ENCODE measurements at places on chromosomes 2 and 18.

GRCh38 chr2:168468354-168468753, 12.3 kb downstream of the CERS6 start:
- DNase-seq = no peak

DNA sequence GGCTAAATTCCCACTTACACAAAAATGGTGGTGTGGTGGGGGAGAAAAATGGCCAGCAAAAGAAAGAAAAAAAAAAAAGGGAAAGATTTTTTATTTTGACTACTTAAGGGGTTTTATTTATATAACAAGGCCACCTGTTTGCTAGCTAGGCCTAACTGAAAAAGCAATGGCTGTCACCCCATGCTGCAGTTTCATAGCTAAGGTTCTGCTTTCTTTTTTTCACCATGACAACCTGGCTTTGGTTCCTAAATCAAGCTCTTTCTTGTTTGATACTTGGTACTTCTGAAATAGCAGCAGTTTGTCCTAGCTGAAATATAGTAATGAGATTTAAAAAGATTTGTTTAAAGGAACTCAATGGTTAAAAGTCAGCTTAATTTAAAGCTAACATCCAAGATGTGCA, 433.2 kb upstream of the MEX3C start:
- DNase-seq = no peak

DNA sequence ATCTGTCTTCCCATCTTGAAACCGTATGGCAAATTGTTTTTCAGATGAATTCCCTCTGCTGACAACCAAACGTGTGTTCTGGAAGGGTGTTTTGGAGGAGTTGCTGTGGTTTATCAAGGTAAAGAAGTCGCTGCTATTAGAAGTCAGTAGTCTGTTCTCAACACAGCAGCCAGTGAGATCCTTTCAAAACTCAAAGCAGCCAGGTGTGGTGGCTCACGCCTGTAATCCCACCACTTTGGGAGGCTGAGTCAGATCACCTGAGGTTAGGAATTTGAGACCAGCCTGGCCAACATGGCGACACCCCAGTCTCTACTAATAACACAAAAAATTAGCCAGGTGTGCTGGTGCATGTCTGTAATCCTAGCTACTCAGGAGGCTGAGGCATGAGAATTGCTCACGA, 2.1 kb downstream of the TYMS start:
- DNase-seq = no peak

GRCh38 chr18:75727456-75727855, 300.0 kb upstream of the SMIM21 start:
- DNase-seq = no peak

DNA sequence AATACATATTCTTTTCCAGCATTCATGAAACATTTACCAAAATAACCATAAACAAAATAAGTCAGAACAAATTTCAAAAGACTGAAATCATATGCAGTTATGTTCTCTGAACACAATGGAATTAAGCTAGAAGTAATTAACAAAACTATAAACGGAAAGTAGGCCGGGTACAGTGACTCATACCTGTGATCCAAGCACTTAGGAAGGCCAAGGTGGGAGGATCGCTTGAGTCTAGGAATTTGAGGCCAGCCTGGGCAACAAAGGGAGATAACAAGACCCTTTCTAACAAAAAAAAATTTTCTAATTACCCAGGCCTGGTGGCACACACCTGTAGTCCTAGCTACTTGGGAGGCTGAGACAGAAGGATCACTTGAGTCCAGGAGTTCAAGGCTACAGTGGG, 14.9 kb downstream of the ATAD2B start:
- DNase-seq = no peak

DNA sequence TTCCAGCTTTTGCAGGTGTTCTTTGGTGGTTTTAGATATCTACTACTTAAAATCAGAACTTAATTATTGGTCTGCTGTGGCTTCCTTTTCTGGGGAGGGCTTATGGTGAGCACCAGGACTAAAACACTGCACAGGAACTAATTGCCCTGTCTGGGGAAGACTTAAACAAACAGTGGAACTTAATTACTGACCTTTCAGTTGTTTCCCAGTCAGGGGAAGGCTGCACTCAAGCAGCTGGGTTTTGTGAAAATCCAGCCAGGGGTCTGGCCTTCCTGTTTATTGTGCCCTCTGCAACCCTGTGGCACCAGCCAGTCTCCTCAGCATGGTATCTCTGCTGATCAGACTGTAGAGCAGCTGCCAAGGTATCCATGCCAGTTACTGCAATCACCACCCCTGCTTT, 398.2 kb downstream of the ADCYAP1 start:
- no peak for DNase-seq

DNA sequence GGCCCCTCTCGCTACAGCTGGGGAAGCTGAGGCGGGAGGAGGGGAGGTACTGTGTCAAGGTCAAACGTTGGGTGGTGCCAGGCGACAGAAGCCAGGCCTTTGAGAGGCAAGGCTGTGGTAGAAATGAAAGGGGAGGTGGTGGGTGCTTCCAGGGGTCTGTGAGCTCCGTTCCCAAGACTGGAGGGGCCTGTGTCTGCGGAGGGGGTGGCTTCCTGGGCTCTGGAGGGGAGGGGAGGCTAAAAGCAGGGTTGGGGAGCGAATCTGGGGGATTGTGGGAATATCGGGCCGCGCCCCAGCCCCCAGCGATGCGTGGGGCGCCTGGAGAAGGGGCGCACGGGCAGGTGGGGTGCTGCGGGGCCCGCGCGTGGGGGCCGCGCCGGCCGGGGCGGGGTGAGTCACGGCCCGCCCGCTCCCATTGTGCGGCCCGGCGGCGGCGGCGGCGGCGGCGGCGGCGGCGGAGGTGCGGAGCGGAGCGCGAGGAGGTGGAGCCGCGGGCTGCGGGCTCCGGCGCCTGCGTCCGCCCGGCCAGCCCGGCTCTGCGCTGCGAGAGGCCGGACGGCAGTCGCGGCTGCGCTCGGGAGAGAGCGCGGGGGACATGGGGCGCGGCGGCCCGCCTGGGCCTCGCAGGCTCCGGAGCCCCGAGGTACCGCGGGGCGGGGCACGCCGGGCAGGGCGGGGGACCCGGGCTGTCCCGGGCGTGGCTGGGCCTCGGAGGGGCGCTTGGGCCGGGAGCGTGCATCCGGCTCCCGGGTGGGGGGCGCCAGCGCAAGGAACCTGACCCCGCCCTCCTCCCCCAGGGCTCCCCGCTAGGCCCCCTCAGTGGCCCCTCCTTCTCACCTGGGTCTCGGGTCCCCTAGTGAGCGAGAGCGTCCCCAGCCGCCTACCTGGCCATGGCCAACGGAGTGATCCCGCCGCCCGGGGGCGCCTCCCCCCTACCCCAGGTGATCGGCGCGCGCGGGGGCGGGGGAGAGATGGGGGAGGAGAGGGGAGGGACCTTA, at the start of gene SLC4A3:
TSS of gene SLC4A3 (plus strand) at position 528 of the 998 bp plus-strand sequence. CDS start at position 891, 363 bp downstream.
- DNase-seq = no peak

DNA sequence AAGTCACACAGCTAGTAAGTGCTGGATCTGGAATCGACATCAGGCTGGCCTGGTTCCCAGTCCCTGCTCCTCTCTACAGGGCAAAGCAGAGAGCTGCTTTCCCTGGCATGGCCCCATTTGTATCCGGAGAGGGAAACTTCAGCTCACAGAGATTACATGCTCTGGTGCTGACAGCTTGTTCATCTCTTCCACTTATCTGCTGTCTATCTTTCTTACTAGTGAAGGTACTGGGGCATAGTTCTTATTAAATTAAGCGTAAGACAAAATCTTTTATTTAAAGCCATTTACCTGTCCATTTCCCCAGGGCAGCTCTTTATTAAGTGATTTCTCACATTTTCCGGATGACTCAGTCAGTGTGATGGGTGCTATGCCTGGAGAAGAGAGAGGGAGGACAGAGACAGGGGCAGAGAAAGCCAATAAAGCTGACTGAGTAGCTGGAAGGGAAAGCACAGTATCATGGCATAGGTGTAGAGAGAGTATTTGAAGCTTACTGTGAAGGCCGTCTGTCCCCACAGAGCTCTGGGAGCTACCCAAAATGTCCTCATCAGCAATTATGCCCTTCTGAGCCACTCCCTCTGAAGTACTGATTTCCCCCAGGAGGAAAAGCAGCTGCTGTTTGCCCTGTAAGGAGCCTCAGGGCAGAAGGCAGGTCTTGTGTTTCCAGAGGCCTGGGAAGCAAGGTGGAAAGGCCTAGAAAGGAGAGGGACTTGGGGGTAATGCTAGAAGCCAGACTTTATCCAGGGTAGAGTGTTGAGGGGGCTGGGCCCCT, 44.1 kb upstream of the EPAS1 start:
- no peak for DNase-seq

DNA sequence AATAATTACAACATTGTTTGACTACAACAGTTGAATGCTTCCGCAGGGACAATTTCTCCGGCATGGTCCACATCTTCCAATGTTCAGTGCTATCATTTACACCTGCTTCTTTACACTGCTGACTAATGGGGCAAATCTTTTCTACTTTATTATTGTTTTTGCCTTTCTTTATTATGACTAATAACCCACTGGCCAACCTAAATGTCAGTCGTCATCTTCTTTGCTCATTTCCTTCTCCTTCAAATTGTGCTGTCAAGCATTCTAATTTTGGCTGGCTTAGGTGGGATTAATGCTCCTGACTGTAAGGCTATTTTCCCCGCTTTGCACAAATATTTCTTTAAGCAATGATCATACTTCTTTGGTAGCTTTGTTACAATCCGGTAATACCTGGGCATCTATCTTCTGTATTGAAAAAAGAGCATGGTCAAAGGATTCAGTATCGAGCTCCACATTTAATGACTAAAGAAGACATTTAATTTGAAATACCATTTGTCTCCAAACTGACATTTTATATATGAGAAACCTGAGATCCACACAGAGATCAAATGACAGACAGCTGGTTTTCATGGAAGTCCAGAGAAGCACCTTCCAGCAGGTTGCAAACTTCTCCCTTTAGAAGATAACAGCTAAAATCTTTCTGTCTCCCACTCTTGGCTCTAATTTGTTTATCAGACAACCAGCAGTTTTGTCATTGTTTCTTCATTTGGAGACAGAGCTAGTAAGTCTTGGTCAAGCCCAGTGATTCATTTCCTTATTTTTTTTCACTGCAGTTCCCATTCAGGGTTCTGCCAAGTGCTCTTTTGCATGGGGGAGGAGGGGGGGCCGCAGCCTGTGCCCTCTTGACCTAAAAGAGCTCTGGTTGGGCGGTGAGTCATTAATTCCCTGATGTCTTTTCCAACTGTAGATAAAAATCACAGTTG, 132.9 kb downstream of the SOCS6 start:
- DNase-seq = no peak

DNA sequence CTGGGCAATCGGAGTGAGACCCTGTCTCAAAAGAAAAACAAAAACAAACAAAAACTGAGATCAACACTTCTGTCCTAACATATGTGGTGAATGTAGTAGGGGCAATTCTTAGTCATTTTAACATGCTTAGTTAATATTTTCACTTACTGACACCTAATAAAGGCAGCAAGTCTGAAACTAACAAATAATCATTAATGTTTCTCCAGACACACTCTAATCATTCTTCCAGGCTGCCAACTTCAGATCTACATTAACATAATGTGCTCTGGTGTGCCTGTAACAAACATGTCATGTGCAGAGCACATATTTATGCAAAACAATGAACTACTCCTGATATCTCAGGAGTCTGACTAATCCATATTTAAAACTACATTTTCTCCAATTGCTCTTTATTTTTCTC, 6.0 kb downstream of the KRCC1 start:
- DNase-seq = no peak

DNA sequence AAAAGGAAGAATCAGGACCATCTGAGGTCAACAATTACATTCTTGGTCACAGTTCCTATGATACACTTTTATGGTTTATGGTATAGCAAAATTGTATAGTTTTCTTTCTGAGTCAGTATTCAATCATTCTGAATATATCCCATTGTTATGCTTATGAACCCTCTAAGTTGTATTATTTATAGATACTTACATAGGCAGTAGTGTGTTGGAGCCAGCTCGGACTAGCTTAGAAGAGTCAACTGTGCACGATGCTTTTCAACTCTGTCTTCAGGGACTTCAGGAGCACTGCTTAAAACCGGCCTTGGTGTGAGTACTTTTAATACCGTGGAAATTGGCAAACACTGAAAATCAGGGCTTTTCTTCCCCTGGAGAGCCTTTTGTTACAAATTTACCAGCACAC, 215.7 kb downstream of the IKZF2 start:
- DNase-seq = no peak

DNA sequence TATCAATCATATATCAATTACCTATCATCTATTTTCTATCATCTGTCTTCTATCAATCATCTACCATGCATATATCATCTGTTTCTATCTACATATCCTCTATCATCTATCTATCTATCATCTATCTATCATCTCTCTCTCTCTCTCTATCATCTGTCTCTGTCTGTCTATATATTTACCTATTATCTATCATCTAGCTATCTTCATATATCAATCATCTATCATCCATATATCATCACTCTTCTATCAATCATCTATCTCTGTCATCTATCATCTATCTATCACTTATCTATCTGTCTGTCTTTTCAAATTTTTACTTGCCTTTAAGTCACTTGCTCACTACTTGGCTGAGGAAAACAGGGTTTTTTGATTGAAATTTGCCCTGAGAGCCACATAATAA, 592.3 kb downstream of the DCDC2C start:
- DNase-seq = no peak

DNA sequence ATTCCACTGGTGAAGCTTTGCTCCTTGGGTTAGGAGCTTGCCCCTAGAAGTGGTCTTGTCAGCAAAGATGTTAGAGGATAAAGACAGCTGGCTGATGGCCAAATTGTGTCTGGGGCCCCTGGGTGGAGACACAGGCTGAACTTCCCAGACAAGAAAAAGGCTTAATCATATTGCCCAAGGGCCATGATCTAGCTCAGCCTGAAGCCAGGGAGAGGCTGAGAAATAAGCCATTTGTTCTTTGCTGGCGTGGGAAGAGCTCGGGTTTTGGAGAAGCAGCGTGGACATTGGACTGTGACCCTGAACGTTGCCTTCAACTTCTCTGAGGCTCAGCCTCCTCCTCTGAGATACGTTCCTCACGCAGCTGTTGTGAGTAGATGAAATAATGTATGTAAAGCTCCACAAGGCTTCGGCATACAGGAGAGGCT, 153.0 kb downstream of the ZFP36L2 start:
- no peak for DNase-seq

DNA sequence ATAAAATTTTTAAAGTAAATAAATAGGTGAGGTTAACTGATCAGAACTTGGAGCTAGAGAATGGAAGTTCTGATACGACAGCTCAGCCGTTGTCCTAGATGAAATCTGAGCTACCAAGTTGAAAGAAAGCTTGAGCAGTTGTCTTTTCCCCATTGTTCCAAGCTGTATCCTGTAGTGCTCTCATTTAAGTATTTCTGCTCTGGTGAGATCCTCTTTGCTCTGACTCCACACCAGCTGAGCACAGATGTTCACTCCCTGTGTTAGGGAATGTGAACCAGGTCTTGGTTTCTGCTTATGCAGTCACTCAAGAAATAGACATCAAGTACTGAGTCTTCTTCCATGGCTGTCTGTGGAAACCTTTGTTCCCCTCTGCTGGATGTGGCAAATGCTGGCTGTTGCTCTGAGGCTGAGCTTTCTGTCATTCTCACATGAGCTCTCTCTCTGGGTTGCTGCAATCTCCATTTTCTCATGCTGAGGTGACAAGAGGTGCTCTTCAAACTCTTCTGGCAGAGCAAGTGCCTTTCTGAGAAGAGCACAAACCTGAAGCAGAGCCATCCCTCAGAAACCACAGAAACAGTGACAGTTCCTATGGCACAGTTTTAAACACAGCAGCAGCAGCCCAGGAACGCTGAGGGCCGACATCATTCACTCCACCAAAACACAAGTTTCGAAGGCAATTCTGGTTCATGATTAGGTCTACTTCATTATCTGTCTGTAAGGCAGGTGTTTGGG, 194.1 kb downstream of the SP3 start:
- no peak for DNase-seq
